ENCODE measurements at places on chromosomes 5 and 9.

- no peak for DNase-seq
Observed at GRCh38 chr5:1746371-1747078, 53.1 kb downstream of the MRPL36 start.

DNA sequence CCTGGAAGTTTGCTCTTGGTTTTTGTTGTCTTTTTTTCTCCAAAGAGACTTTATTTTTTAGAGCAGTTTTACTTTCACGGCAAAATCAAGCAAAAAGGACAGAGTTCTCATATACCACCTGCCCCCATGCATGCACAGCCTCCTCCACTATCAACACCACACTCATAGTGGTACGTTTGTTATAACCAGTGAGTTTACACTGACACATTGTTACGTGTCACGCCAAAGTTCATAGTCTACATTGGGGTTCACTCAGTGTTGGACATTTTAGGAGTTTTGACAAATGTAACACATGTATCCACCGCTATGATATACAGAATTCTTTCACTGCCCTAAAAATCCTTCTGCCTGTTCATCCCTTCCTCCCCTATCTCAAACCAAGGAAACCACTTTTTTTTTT lies 7.5 kb upstream of the ICE1 start:
- no peak for DNase-seq

DNA sequence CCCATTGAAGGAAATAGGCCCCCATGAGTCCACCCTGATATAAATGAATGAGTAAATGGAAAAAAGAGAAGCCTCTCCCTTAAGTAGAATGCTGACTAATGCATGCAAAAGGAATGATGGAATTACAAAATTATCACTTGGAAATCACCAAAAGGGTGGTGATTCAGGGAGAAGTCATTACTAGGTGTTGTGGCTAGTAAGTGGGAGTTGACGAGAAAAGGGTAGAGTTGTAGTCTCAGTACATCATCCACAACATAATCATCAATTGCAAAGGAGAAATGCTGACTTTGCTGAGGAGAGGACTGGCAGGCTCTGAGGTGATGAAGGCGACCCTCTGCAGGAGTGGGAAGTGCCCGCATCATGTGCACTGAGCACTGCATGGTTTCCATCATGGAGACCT lies 201.5 kb upstream of the S1PR3 start:
- DNase-seq = no peak

- no peak for DNase-seq
Observed at GRCh38 chr9:4223312-4223833, 76.5 kb downstream of the GLIS3 start.

- DNase-seq = no peak
Observed at GRCh38 chr9:15344191-15344590, 37.2 kb upstream of the TTC39B start.

GRCh38 chr9:96073531-96074480 lies 198.3 kb downstream of the ERCC6L2 start:
- no peak for DNase-seq

- no peak for DNase-seq
Observed at GRCh38 chr9:70485273-70485858, 70.9 kb upstream of the KLF9 start.

- no peak for DNase-seq
Observed at GRCh38 chr5:85671223-85671970, 946.3 kb upstream of the COX7C start.

GRCh38 chr5:126171916-126172315 lies 251.3 kb upstream of the GRAMD2B start:
- no peak for DNase-seq

- DNase-seq = no peak
Observed at GRCh38 chr9:107261106-107261505, 22.0 kb upstream of the RAD23B start.

GRCh38 chr9:135036861-135037465 lies 50.5 kb upstream of the OLFM1 start:
- DNase-seq = no peak

DNA sequence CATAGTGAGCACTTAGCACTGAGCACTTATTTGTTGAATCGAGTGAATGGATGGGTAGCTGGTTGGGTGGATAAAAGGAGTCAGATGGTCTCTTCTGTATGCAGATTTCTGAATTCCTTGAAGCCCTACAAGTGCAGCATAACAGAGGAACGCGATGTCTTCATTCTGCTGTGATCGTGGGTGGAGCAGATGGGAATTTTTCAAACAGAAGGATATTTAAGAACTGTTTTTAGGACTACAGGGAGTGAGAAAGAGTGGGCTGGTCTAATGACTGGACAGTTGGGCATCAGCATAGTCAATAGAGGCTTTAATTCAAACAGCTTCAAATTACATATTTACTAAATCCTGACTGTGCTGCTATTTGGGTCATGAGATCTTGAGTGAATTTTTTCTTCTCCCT lies 253.2 kb downstream of the CEMIP2 start:
- DNase-seq = no peak

DNA sequence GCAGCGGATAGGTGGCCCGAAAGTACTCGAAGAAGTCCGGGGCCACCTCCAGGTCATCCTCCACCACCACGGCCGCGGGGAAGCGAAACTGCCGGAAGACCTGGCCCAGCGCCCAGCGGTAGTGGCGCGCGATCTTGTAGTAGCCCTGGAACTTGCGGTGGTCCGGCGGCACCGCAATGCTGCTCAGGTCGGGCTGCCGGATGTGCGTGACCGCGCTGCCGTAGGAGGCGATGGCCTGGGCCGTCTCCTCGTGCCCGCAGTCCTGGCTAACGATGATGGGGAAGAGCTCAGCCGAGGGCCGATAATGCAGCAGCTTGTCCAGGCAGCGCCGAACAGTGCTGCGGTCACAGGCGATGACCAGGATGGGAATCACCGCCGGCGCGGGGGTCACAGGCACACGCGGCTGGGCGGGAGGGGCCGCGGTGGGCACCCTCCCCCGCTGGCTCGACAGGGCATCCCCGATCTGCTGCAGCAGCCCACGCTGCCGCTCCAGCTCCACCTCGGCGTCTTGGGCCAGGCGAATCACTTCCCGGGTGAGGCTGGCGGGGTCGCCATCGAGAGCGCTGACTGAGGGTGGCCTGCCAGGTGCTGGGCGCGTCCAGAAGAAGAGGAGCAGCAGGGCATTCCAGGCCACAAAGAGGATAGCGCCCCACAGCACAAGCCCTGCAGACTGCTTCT lies 10.2 kb downstream of the MGAT1 start:
- DNase-seq = no peak

DNA sequence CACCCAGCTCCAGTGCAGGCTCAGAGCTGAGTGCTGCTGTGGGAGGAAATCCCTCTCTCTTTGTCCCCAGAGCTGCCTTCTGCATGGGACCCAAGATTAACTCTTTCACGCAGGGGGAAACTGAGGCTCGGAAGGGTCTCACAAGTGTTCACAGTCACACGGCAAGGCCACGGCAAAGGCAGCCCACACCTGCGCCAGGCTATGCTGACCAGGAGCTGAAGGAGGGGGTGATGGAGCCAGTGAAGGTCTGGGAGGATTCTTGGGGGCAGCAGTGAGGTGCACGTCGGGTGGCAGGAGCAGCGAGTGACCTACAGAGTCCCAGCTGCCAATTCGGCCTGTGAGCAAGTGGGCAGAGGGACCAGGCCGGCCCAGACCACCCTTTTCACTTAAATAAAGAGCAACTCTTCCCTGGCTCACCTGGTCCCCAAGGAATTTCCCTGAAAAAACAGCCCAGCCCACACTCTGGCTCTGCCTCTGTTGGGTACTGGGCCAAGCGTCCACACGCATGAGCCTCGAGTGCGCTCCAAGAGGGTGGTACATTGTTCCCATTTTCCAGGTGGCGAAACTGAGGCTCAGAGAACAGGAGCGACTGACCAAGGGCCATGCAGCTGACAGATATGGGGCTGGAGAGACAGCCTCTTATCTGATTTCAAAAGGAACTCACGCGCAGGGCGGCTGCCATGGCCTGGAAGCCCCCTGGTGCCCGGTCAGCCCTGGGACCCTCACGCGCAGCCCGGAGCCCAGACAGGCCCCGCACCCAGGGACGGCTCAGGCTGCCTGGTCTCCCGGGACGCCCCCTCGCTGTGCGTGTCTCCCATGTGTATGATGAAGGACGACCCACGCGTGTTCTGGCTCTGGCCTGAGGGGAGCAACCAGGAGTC lies 28.2 kb downstream of the SARDH start:
- no peak for DNase-seq
